ENCODE measurements at places on chromosomes 1 and 21. TPM values are rescaled to one million over a fixed set of nuclear protein-coding genes. Genes with fewer than 3 reads are reported as not detected.

GRCh38 chr1:224592636-224593582 is 23.2 kb upstream of the CNIH3 start:
- no peak for DNase-seq

GRCh38 chr1:17890815-17891191 is 135.7 kb downstream of the ACTL8 start:
- DNase-seq: no peak

The NTNG1 gene
- 0.97 TPM for total RNA-seq

The RGS8 gene
- 0.28 TPM for total RNA-seq

GRCh38 chr1:114725230-114725629 is 8.7 kb upstream of the NRAS start:
- no peak for DNase-seq

DNA sequence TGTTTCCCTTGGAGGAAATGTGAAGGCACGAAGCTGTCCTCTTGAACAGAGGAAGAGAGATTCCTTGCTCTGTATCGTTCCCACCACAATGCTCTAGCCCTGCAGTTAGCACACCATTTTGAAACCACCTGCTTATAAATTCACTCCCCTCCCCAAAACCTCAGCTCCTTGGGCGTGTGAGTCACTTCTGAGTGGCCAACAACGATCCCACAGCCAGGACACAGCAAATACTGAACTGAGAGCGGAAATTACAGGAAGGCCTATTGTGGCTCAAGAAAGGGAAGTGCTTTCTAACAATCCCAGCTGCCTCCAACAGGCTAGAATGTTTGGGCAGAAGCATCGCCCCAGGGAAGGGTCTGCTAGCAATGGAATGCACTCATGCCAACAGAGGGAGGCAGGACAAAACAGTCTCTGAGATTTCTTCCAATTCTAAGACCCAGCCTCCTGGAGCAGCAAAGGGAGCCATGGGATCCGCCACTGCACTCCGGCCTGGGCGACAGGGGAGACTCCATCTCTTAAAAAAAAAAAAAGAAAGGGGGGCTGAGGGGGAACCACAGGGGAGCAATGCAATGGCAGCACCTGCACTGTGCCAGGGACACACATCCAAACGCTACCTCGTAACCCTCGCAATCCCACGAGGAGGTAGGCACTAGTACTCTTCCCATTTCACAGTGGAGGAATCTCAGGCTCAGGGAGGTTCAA is 1.9 kb downstream of the TMEM53 start:
- DNase-seq: no peak

The LPAR3 gene
- total RNA-seq: 4.0 TPM

The NUCKS1 gene
- total RNA-seq: 111 TPM
